ENCODE measurements at places on chromosomes 5 and 9.
A peak's percentile ranks its signal among the peaks of the same experiment; 100 is the strongest.

DNA sequence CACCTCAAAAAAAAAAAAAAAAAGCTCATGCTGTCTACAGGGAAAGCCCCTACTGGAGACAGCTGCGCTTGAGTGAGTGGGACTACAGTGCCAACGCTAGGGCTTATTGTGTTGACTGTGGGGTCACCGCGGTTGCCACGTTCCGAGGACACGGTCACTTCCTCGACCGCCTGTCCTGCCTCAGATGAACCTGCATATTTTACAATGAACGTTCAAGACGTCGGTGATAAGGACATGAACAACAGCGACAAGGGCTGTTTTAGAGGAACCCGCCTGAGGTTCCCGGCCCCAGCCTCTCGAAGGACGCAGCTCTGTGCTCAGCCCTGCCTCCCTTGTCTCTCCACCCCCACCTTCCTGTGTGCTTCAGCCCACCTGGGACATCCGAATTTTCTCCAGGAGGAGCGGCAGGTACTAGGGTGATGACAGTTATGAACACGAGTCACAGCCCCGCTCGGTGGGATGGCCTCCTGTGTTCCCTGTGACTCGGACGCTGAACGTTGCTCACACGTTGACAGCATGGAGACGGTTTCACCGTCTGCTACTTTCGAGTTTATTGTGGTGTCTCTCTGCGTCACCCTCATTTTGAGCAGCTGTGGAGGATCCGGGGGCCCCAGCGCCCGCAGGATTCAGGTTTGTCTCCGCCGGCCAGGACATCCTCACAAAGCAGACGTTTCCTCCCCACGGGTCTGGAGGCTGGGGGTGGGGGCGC is 11.3 kb upstream of the DIPK1B start:
- DNase-seq: peak; percentile 26

- no peak for DNase-seq
These were observed 271.0 kb upstream of the RIOK2 start for GRCh38 chr5:97454015-97454414.

DNA sequence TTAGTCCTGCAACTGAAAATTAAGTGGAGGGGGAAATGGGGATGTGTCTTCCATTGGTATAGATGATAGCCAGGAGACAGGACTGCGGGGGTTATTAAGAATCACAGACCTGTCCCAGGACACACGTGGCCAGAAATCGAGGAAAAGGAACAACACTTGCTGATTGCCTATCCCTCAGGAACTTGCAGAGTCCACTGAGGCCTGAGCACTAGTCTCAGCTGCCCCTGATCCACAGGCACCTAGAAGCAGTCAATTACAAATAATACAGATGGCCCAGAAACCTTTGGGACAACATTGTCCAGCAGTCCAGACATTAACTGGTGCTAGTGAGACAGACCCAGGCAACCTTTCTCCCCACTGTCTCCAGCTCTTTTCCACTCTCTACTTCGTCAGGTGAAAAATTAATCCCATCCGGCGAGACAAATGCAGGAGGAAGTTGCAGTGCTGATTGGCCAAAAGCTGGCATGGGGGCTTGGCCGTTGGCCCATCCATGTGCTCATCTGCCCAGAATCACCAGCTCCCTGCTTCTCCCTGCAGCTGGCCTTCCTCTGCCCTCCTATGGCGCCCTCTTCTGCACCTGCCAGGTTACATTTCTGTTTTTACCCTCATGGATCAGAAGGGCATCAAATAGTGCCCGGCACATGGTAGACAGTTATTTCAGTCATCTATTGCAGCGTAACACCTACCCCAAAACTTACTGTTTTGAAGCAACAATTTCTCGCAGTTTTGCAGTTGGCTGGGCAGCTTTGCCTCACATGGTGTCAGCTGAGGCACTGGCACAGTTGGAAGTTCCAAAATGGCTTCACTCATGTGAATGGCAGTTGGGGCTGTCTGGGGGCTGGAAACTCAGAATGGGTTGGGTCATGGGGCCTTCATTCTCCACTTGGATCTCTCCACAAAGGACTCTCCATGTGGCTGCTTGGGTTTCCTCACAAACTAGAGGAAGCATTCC is 3.6 kb upstream of the B4GALT1 start:
- DNase-seq: no peak

- DNase-seq: no peak
These were observed 13.3 kb upstream of the SPATA24 start for GRCh38 chr5:139417214-139417613.

GRCh38 chr5:91136271-91136670 is 246.8 kb downstream of the ARRDC3 start:
- no peak for DNase-seq

DNA sequence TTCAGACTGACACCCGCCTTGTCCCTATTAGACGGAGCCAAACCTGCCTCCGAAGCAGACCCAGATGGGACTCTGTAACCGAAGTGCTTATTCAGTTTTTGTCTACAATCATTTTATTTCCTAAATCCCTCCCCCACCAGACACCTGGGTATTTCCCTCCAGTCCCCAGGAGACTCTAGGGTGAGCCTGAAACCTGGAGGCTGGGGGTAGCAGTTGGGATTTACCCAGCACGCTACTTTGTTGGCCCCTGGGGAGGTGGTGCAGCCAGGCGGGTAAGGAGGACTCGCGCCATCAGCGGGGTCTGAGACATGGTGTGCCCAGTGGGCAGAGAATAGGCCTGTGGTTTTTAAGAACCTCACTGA is 1.3 kb upstream of the LHX2 start:
- no peak for DNase-seq

DNA sequence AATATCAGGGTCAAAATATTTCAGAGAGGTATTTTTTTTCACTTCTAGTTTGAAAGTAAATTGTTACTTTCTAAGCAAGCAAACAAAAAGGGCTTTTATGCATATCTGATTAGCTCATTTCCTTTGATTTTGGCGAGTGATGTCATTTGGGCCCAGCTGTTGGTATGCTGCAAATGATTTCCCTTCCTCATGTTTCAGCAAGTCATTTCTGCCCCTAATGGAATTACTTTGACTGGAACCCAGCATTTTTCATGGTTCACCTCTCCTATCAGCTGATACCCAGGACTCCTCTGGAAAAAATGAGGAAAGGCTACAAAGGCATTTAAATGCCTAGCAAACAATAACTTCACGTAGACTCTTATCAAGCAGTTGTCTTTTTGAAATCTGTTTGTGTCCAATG is 500.6 kb downstream of the EBF1 start:
- DNase-seq: no peak

GRCh38 chr5:63175850-63176249 is 597.2 kb downstream of the LRRC70 start:
- DNase-seq: no peak

- DNase-seq: no peak
These were observed 181.6 kb downstream of the AOPEP start for GRCh38 chr9:94908011-94908563.

- DNase-seq: no peak
These were observed 18.3 kb upstream of the CD180 start for GRCh38 chr5:67214707-67215447.

- no peak for DNase-seq
These were observed 6.9 kb downstream of the GMCL2 start for GRCh38 chr5:178180141-178180863.

DNA sequence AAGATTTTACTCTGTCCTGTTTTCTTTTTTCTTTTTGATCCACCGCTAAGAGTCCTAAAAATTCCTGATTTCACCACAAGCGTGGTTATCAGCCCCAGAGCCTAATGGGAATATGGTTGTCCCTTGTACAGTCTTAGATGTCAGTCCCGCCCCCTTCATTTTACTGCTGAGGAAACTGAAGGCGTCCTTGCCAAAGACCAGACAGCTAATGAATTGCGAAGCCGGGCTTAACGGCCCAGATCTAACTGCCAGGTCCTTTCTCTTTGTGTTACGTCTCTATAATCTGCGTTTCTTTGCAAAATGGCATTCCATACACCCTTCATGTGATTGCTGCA is 497 bp downstream of the NSA2 start:
- DNase-seq: peak; percentile 1

DNA sequence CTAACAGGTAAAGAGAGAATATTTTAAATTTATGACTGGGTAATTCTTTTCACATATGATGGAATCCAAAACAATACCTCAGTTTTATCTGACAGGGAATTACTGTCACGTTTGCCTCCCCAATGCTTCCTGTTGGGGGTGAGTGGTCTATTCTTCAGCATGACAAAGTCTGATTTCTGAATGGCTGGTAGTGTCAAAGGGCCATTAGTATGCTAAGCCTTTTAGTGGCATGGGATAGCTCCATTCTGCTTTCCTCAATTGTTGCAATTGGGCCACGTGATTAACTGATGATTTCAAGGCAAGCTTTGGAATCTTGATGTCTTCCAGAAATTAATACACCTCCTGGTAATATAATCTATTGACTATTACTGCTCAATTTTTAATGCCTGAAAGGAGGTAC is 14.7 kb upstream of the NDUFS4 start:
- DNase-seq: no peak

GRCh38 chr9:15018096-15018637 is 107.9 kb upstream of the FREM1 start:
- DNase-seq: no peak

- no peak for DNase-seq
These were observed 3.6 kb downstream of the ERGIC1 start for GRCh38 chr5:172837640-172838039.

GRCh38 chr9:91039835-91040140 is 238.2 kb downstream of the SYK start:
- DNase-seq: no peak

DNA sequence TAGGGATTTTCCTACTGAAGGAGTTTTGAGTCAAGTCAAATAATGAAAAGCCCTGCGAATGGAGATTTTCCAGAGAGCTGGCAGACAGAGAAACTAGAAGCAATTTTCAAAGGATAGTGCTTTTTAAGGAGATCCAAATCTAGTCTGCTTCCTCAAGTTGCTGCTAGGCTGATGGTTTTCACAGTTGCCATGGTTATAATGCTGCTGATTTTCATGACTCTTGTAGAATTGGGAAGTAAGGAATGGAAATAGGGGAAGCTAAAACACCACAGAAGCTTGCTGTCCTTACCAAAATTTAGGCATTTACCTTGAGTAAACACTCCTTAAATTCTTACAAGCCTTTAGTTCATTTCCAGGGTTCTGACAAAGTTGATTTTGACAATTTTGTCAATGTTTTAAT is 30.1 kb upstream of the HAPLN1 start:
- DNase-seq: no peak

- DNase-seq: no peak
These were observed 94.3 kb downstream of the MVB12B start for GRCh38 chr9:126420643-126421564.

DNA sequence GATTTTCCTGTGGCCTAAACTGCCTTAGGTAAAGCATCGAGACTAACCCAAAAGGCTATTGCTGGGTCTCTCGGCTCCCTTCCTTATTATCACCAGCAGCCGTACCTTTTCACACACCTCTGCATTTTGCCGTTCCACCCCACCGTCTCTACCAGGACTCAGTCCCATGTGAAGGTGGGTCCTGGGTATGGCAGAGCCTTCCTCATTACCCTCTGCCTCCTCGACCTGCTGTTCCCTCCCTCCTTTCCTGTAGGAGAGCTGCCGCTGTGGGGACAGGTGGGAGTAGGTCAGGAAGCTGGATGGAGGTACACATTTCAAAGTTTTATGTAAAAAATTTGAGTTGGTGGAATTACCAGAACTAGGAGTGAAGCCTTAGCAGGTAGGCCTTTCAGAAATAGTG is 1.8 kb downstream of the CCL28 start:
- DNase-seq: no peak

- no peak for DNase-seq
These were observed 491.7 kb upstream of the FAM174A start for GRCh38 chr5:100043475-100043874.

All from stimulated activated CD8-positive, alpha-beta memory T cell treated with anti-CD3 and anti-CD28 coated beads, Interleukin-7, amount 100 ng/mL, for 4 hours (primary cell).